ENCODE measurements at places on chromosomes 1 and 21. TPM values are rescaled to one million over a fixed set of nuclear protein-coding genes. Genes with fewer than 3 reads are reported as not detected.

The TAS1R1 gene
- total RNA-seq, result not detected

The PRAMEF33 gene
- not detected for total RNA-seq

The LINGO4 gene
- total RNA-seq, result not detected

The APOBEC4 gene
- not detected for total RNA-seq

The TMEM63A gene
- 33.0 TPM for total RNA-seq

The AGMAT gene
- 1.2 TPM for total RNA-seq

The TSPEAR gene
- not detected for total RNA-seq

The PLA2G2F gene
- not detected for total RNA-seq

The LY9 gene
- 0.71 TPM for total RNA-seq

The NGF gene
- 3.4 TPM for total RNA-seq

The FGR gene
- total RNA-seq, result 3.7 TPM

The OR2T27 gene
- total RNA-seq, result not detected

The MROH7 gene
- total RNA-seq, result 8.5 TPM

The IQGAP3 gene
- total RNA-seq, result 8.4 TPM

The PLD5 gene
- 9.5 TPM for total RNA-seq

The MATN1 gene
- total RNA-seq, result 0.33 TPM

The SNAP47 gene
- total RNA-seq, result 68.6 TPM

The KRTAP10-11 gene
- total RNA-seq, result not detected

The COL18A1 gene
- total RNA-seq, result 136 TPM

The CCDC27 gene
- not detected for total RNA-seq

The LCE2C gene
- not detected for total RNA-seq

The TMPRSS3 gene
- 4.4 TPM for total RNA-seq

The MAN1C1 gene
- 29.9 TPM for total RNA-seq

The DMRTA2 gene
- 3.1 TPM for total RNA-seq

The SPRR4 gene
- not detected for total RNA-seq

The PLPP3 gene
- 132 TPM for total RNA-seq

The SLC9C2 gene
- total RNA-seq, result not detected

The B3GALT2 gene
- total RNA-seq, result 25.5 TPM
